ENCODE measurements at places on chromosomes 3 and 15.

GRCh38 chr15:70245932-70246622, 148.4 kb upstream of the TLE3 start:
- peak; percentile 50 for DNase-seq

GRCh38 chr3:20307383-20307782, 121.4 kb upstream of the SGO1 start:
- no peak for DNase-seq

DNA sequence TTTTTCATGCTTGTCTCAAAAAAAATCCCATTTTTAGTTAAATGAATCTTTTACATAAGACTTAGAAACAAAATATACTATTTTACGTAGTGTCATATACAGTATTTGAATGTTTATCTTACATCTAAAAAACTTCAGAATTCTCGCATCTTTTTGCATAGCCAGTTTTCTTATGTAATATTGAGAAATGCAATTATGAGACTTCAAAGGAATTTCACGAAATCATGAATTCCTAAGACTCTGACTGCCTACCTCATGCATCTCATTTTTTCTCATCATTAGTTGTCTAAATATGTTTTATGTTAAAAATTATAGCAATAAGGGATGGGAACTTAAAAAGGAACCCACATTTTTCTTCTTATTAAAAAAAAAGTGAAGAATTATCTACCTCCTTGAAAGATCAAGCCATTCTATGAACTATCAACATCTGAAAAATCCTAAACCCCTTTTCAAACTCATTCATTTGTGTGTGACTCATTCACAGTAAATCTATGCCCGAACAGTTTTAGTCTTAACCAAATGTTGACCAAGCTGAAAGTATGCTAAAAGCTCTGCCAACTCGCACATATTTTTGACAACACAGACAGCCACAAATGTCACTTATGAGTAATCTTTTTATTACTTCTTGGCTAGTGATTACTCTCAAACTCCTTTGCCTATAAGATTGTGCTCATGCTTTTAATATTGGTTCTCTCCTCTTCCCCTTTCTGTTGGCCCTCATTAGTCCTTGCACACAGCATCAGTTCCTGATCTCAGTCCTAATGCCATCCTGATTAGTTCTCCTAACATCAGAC, 115.9 kb downstream of the DCLK3 start:
- no peak for DNase-seq

GRCh38 chr15:66906668-66907614, 158.5 kb upstream of the SMAD3 start:
- no peak for DNase-seq

DNA sequence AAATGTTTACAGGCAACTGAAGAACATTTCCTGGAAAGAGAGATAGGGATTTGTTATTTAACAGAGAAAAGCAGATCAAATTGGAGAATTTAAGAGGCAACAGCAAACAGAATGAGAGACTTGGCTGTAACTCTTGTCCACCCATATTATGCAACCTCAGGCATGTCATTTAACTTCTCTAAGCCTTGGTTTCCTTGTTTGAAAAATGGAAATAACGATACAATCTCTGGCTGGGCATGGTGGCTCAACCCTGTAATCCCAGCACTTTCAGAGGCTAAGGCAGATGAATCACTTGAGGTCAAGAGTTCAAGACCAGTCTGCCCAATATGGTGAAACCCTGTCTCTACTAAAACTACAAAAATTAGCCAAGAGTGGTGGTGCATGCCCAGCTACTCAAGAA, 23.7 kb downstream of the ARRDC4 start:
- no peak for DNase-seq

DNA sequence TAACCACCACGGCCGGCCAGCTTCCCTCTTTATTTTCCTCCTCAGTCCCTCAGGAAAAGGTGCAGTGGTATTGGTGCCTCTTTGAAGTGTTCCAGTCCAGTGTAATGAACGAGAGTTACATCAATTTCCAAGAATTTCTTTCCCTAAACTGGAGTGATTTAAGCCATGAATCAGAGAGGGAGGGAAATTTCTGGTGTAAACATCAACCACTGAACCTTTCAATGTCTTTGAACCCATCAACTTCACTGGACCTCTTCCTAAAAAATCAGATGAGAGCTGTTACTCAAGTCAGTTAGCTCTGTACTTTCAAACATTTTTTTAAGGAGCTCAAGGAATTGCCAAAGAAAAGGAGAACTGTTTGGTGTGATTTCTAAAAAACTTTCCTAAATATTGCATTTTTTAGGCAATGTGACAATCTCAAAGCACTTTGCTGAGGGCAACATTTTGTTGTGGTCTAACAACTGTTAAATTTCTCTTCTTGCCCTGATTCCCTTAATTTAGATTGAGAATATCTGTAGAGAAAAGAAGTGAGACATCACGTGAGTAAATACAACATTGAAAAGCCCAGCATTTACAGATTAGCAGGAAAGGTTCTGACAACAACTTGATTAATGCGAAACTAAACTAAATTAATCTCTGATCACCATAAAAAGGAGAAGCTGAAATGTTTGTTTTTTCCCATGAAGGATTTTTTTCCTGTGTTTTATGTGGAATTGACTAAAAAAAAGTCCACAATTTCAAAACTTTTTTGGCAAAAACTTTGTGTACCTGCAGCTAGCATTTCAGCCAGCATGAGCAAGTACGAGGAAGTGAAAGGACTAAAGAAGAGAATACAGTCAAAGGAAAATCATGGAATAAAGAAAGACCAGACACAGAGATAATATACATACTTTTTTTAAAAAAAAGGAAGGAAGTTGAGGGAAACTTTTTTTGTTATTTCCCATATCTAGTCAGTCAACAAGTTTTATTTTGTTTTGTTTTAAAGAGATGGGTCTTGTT, 9.1 kb upstream of the DAZL start:
- no peak for DNase-seq

GRCh38 chr3:16103472-16103871, 71.0 kb upstream of the GALNT15 start:
- no peak for DNase-seq

GRCh38 chr3:45435961-45436360, 47.6 kb downstream of the LARS2 start:
- DNase-seq: no peak

DNA sequence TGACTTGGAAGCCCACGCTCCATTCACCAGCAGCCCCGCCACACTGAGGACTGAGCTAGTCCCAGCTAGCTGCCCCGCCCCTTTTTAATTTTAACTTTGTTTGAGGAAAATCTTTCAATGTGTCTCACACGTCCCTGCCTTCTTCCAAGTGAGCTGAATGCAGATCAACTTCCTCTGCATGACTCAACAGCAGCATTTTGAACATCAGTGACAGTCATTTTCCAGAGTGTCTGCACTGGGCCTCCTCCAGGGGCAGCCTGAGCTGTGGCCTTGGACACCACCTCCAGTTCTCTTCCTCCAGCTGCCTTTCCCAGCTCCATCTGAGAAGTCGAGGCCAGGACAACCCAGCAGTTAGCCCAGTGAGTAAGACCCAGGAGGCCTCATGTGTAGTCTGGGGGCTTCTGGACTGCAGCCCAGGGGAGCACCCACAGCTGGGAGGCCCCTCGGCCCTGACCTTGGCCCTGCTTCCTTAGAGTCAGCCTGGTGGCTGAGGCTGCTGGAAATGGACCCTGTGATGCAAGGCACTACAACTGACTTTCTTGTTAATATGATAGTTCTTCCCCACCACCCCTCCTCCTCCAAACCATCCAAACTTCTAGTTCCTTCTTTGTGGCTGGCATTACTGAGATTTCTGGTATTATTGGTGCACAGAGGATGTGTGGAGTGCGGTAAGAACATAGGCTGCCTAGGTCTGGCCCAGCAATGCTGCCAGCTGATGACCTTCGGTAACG, 21.4 kb upstream of the ESYT3 start:
- DNase-seq: no peak

- DNase-seq: no peak
These were observed 326.0 kb upstream of the ONECUT1 start for GRCh38 chr15:53116169-53116568.

GRCh38 chr15:88621789-88622604, 857 bp downstream of the AEN start:
- no peak for DNase-seq

All from right lobe of liver (tissue), 6 donors.